NCI-H2171 (cell line): ENCODE measurements at places on chromosomes 11 and 22.
A peak's percentile ranks its signal among the peaks of the same experiment; 100 is the strongest.

- no peak for DNase-seq
These were observed 1.6 kb upstream of the TMEM109 start for GRCh38 chr11:60912223-60912850.

GRCh38 chr11:86741839-86742805 is 58.2 kb upstream of the PRSS23 start:
- no peak for DNase-seq

- DNase-seq, result no peak
These were observed 954.5 kb downstream of the BRD1 start for GRCh38 chr22:48873191-48873520.

GRCh38 chr11:134275534-134276395 is at the start of gene GLB1L3:
Gene GLB1L3 (plus strand): TSS chr11:134276379. CDS start chr11:134276741, 362 bp downstream.
- DNase-seq, result peak; percentile 49

- no peak for DNase-seq
These were observed 5.2 kb downstream of the IRAG1 start for GRCh38 chr11:10688401-10688800.

GRCh38 chr11:18144243-18144642 is 11.9 kb downstream of the MRGPRX3 start:
- no peak for DNase-seq

DNA sequence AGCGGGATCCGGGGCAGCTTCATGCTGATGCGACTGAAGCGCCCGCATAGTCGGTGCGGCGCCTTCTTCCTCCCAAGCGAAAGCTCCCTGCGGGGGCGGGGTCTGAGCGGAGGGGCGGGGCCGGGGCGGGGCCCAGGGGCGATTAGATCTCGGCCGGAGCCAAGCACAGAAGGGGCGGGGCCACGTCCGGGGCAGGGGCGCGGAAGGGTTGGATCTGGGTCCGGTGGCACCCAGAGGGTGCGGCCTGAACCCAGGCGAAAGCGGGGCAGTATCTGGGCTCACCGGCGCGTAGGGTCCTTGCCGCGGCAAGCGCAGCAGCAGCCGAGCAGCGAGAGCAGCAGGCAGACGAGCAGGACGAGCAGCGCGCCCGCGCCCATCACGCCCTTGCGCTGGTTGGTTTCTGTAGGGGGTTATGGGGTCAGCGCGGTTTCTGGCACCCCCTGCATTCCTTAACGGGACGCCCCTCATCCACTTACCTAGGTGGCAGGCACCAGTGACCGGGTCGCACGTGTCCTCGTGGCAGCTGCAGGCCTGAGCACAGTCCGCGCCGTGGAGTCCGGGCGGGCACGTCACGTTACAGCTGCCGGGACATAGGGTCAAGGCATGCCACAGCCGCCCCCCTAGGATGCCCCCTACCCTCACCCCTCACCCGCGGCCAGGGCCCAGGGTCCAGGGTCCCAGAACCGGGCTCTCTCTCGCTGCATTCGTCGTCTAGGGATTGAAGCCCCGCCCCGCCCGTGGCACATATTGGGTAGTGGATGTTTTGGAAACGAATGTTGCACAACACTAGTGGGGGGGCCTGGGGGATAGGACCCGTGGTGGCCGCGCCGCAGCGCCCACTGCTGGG is 8.1 kb downstream of the SCARF2 start:
- DNase-seq, result no peak

DNA sequence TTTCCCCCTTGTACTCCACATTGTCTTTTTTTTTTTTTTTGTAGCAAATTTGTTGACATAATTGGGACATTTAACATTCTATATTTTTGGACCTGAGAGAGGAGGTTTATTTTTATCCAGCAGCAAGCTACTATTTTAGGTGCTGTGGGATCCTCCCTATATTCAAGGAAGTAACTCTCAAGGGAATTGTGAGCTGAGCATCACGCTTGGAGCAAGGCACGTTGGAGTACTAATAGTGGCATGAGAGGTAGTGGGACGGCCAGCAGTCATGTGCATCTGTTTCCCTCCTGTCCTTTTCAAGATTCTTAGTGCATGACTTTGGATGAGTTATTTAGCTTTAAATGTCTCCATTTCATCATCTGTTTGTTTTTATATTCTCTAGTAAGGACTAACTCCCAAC is 52.3 kb downstream of the EXT2 start:
- no peak for DNase-seq

- DNase-seq, result peak; percentile 35
These were observed 2.9 kb upstream of the FBLN1 start for GRCh38 chr22:45499746-45500145.

DNA sequence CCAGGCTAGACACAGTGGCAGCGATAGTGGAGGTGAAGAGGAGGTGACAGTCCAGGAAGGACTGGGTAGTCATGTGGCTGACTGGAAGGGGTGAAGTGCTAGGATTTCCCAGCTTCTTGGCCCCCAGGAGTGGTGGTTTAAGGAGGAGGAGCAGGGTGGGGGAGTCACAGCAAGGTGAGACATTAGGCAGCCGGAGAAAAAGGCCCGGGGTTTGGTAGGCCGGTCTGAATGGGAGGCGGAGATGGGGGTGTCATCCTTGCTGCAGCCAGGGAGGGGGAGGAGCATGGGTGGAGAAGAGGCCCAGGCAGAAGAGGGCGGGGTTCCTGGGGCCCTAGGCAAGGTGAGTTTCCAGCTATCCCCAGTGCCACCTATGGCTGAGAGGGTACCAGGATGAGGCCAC is 6.1 kb downstream of the SIPA1 start:
- no peak for DNase-seq

GRCh38 chr11:121489823-121490222 is 37.1 kb upstream of the SORL1-AS1 start:
- no peak for DNase-seq

GRCh38 chr11:94536386-94536785 is 7.3 kb upstream of the FUT4 start:
- no peak for DNase-seq

- no peak for DNase-seq
These were observed 425.9 kb downstream of the TMEM135 start for GRCh38 chr11:87463486-87464102.

DNA sequence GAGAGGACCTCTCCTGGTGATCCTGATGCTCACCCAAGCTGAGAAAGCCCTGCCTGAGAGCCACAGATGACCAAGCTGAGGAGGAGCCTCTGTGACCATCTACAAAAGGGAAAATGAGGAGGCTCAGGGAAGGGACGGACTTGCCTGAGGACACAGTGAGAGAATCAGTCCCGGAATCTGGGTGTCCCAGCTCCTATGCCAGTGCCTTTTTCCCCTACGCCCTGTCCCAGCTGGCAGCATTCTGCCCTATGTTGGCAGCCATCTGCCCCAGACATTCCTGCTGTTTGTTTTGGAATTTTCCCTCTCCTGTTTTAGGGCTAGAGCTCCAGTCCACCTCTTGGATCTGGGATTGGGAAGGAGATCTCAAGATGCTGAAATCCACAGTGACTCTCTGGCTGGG is 54.6 kb downstream of the C11orf58 start:
- no peak for DNase-seq

- DNase-seq, result no peak
These were observed 119.7 kb downstream of the ETS1 start for GRCh38 chr11:128467610-128468041.

DNA sequence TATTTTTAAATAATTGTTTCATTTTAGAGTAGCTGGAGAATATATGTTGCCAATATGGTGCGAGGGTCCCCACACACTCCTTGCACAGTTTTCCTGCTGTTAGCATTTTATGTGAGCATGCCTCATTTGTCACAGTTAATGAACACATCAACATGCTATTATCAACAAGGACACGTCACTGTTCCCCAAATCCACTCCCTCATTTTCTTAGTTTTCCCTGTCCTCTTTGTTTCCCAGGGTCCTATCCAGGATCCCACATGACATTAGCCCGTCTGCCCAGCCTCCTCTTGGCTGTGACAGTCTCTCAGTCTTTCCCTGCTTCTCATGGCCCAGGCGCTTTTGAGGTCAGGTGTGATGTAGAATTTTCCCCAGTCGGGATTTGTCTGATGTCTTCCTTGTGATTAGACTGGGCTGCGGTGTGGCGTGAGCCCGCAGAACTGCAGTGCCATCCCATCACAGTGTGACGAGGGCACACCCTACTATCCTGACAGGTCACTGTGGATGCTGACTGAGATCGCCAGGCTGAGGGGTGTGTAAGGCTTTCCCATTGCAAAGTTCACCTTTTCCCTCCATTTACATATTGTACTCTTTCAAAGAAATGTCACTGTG is 450.6 kb upstream of the B3GAT1 start:
- DNase-seq, result no peak

DNA sequence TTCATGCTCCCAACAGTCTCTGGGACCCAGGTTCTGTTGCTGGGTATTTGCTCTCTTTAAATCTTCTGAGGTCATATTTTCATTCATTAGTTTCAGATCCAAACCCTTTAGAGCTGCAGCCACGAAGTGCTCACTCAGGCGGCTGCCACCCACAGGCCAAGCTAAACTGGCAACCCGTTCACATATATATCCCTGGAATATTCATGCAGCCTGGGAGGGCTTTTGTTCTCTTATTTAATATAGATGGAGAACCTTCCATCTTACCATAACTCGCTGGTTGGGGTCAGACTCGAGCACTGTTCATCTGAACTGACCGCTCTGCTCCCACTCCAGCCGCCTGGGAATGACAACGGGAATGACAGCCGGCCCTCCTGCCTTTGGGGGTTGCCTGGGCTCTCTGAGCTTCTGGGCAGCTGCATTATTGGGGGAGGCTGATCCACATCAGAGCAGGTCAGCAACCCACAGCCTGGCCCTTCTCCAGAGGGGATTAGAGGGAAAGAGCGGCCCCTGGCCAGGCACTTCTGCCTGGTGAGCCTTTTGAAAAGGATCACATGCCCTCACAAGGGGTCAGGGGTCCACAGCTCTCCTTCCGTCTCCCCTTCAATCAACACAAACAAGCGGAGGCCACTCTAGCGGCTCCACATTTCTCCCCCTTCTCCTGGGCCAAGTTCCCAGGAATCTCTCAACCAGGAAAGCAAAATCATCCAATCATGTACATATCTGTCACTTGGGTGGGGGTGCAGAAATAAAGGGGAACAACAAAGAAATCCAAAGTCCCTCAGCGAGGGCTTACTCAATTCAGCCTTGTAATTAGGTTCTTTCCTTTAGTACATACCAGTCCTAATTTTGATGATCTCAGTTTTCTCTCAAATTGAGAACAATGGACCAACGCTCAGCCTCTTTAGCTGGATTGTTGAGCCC is 11.8 kb downstream of the TMEM184B start:
- no peak for DNase-seq

DNA sequence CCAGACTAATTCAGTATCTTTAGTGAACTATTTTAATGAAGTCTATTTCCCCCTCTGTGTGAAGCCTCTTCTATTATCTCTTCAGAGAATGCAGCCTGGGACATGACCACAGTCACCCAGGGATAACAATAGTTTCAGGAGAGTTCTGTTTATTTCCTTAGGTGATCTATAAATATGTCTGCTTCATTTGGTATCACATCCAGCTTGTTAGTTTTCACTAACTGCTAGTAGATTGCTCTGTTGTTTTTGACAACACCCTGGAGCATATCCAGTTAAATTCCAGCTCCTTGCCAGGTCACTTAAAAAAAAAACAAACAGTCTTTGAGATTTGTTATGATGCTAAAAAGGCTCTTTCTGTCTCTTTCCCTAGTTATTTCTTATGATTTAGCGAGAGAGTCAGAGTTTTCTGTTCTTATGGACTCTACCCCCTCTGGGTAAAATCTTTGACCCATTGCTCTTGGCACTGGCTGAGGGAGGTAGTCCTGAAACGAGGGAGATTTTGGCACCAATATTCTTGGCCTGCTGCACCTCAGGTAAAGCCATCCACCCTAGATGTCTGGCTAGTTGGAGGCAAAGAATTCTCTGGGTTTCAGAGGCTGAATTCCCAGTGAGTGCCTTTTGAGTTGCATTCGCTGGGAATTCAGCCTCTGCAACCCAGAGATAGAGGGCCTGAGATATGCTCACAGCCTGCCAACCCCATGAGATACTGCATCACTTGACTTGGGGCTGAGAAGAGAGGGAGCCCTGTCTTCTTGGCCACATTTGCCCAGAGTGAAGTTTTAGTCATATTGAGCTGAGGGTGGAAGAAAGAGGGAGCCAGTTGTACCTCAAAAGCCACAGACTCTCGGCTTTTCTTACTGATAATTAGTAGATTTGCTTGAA is 159.1 kb downstream of the PGR start:
- DNase-seq, result no peak

DNA sequence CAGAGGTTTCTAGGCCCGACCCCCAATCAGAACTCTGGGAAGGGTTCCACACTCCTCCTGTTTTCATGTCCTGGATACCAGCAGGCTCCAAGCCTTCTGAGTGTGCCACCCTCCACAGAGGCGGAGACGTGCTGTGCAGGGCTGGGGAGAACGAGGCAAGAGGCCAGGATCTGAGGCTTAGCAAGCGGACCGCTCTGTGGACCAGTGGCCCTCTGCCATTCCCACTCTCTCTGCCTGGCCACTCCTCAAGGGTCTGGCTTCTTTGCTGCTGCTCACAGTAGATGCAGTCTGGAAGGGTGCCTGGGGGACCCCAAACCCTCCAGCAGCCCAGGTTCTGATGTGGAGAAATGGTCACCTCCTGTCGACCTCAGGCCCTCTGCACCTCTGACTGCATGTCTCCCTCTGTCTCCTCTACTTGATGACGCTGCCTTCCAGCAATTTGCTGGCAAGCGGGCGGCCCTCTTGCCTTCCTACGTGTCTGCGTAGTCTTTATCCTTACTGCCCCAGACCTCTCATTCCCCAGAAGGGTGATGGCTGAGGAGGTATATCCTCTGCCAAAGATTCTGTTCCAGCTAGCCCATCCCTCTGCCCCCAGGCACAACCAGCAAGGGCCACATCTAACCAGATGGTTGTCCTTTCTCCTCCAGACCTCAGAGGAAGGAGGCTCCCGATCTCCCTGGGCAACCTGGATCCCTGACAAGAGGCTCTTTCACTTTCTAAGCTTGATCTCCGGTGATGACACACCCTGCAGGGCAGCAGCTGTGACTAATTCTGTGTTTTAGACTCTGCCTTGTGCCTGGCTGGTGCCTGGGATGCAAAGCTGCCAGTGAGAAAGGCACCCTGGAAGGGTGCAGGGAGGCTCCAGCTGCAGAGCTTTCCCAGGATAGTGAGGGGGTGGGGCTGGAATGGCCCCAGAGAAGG is 87.3 kb downstream of the NAT10 start:
- peak; percentile 75 for DNase-seq
